ENCODE measurements at places on chromosomes 13 and 19.

DNA sequence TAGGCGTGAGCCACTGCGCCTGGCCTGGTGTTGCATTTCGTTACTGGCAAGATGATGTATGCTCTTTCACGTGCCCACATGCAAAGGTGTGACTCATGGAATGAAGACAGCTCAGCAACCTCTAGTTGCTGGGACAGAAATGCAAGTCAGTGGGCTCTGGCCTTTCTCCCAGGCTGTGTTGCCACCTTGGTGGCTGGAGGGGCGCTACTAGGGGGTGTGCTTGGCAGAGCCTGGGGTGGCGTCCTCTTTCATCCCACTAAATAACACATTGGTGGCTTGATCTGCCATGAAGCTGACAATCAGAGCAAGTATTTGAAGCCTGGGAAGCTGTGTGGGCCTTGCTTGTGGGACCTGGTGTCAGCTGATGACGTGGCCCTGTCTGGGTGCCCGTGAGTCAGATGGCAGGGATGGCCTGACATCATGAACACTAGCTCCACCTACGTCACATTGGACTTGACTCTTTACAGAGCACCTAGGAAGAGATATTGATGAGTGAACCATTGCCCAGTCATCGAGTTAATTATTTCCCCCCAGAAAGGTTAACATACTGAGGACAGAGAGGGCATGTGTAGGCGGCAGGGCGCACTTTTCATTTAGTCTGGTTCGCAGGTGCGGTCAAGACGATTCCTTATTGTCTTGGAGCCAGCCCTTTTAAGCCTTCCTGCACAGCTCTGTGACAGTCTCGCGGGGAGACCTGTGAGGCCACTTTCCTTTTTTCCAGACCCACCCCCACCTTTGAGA, 154.2 kb downstream of the TM9SF2 start:
- no peak for DNase-seq

GRCh38 chr13:113018676-113019465, 49.9 kb downstream of the MCF2L start:
- no peak for DNase-seq

DNA sequence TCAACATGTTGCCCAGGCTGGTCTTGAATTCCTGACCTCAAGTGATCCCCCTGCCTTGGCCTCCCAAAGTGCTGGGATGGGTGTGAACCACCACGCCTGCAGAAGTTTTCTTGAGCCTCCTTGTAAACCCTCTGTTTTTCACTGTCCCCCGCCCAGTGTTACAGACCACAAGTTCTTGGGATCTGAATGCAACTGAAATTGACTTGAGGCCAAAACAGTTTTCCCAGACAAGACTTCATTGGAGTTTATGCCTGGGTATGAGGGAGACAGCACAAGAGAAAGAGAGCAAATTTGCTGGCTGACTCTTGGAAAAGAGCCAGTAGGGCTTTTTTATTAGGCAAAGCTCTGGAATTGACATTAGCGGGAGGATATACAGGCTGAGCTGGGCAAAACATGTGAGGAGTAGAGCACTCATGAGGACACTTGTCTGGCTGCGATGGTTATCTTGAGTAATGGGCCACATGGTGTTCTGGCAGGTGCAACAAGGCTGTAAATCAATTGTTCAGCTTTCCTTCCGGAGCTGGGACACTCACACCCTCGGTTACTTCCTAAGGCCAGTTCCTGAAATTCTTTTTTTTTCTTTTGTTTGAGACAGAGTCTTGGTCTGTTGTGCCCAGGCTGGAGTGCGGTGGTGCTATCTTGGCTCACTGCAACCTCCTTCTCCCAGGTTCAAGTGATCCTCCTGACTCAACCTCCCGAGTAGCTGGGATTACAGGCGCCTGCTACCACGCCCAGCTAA, 12.7 kb upstream of the HNRNPL start:
- no peak for DNase-seq

DNA sequence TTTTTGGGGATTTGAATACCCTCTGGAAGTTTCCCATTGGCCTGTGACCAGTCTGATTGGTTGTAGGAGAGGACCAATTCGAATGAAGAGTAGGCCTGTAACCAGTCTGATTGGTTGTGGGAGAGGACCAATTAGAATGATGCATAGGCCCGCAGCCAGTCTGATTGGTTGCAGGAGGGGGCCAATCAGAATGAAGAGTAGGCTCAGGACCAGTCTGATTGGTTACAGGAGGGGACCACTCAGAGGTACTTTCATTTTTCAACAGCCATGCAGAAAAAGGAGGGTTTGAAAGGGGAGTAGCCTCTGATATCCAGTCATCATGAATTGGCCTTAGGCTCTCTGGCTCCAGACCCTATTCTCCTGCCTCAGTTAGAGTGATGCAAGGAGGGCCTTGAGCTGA, 30.4 kb upstream of the SLC1A5 start:
- no peak for DNase-seq

DNA sequence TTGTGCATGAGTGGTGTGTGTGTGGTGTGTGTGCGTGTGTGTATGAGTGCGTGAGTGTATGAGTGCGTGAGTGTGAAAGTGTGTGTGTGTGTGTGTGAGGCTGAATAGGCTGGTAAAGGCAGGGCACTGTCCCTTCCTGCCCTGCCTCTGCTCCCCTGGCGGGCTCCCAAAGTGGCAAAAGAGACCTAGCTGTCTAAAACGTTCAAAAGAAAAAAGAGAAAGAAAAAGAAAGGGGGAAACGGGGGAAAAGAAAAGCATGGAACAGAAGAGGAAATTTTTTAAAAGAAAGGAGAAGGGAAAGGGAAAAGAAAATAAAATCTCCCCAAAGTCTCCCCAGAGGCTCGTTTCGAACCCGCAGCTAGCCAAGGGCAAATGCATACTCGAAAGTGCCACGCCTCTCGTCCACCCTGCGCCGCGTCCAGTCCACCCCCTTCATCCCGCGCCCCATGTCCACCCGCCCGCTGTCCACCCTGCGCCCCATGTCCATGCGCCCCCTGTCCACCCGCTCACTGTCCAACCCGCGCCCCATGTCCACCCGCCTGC, 37.0 kb upstream of the FLT1 start:
- DNase-seq: no peak

DNA sequence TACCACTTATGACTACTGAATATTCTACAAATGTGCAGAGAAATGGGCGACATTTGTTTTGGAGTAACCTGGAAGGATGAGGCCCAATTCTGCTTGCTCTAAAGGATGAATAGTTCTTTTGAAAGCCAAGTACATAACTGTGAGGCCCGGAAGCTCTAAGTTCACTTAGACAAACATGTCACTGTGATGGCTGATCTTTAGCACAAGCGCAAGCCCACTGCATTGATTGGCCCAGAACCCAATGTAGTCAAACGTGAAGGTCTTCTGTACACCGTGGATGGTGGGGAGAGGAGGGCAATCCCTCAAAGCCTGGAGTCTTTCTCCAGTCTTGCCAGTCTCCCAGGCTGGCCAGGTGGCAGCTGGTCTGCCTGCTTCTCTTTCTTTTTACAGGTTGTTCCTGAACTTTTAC, 139.6 kb downstream of the RFC3 start:
- no peak for DNase-seq

GRCh38 chr13:92716749-92717148, 509.9 kb upstream of the GPC6 start:
- DNase-seq: no peak

DNA sequence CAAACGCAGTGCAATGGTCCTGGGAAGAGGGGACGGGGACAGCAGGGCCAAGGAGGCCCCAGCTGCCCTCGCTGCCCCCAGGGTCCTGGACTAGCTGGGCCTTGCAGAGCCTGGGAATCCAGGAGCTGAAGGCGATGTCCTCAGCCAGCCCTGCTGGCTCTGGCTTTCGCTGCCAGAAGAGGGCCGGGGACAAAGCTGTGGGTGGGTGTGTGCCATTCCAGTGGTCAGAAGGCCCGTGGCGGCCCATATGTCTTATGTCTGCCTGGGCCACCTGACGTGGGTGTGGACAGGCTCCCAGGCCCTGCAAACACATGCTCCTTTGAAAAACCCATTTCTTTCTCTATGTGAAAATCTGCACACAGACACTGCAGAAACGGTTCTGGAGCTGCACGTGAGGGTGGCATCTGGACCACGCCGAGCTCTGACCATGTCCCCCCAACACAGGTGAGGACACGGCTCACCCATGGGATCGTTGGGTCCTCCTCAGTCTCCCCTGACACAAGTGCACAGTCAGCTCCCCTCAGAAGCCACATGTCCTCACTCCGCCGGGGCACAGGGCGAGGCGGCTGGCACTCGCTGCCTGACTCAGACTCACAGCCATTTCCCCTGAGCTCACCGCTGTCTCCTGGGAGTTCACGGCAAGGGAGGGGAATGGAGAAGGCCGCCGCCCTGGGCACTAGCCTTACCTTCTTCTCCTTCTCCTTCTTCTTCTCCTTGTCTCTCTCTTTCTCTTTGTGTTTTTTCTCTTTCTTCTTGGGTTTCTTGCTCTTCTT, 16.9 kb downstream of the IZUMO4 start:
- DNase-seq: no peak

GRCh38 chr13:52892925-52893324, 44.5 kb upstream of the PCDH8 start:
- no peak for DNase-seq

DNA sequence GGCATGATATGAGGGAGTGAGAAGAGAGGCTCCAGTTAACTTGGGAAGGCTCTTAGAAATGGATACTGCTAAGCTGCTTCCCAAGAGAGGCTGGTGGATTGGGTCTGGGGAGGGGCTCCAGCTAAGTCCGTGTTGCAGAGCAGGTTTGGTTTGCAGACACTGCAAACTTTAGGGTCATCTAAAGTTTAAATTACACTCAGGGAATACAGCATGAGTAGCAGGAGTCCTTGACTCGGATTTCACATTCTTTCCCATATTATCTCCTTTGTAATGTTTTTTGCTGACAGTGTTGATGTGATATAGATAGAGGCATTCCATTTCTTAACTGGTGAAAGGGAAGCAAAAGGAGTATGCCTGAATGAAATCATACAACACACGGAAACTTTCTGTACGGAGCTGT, 31.9 kb downstream of the SGCG start:
- DNase-seq: no peak

DNA sequence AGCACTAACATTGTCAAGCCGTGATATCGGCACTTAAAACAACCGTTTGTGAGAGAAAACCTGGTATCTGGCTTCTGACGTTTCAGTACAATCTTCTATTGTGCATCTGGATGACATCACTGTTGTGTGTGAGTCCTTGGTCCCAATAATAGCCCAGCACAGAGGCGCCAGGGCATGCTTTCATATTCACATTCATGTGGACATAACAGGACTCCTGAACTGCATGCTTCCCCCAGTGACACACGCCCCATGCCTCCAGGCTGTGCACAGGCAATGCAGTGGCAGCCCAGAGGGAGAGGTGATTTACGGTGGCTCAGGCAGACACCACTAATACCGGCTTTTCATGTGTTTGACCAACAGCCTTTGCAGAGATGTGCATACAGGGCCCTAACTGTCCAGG, 58.1 kb downstream of the MRPL57 start:
- no peak for DNase-seq

GRCh38 chr19:5156231-5156986, 184.2 kb downstream of the PTPRS start:
- no peak for DNase-seq

DNA sequence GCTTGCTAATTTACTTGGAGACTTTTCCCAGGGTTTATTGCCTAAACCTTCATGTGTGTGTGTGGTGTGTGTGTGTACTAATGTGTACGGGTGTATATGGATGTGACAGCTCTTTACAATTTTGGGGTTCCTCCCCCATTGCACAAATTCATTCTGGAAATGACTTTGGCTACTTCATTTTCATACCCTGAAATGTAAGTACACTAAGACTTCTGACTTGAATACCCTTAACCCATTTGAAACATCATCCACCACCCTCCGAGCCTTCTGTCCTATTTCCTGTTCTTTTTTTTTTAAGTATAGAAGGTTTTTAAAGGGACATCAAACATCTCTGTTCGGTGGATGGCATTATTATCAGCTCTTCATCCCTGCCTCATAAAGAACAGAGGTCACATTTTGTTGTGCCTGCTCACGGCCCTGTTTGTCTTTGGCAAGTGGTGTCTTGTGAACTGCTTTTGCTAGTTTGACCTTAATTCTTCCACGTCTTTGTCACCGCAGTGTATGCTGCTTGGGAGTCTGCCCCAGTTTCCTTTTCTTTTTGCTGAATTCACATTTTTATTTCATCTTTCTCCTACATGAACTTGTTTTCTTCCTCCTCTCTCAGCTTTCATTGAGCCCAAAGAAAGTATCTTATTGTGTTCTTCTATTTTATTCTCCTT, 228.3 kb downstream of the FOXO1 start:
- DNase-seq: no peak

DNA sequence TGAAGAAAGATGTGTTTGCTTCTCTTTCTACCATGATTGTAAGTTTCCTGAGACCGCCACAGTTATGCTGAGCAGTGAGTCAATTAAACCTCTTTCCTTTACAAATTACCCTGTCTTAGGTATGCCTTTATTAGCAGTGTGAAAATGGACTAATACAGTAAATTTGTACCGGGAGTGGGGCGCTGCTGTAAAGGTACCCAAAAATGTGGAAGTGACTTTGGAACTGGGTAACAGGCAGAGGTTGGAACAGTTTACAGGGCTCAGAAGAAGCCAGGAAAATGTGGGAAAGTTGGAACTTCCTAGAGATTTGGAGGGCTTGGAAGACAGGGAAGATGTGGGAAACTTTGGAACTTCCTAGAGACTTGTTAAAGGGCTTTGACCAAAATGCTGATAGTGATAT, 9.2 kb upstream of the PDS5B start:
- no peak for DNase-seq

GRCh38 chr19:48967346-48968178, 2.5 kb downstream of the FTL start:
- DNase-seq: no peak

DNA sequence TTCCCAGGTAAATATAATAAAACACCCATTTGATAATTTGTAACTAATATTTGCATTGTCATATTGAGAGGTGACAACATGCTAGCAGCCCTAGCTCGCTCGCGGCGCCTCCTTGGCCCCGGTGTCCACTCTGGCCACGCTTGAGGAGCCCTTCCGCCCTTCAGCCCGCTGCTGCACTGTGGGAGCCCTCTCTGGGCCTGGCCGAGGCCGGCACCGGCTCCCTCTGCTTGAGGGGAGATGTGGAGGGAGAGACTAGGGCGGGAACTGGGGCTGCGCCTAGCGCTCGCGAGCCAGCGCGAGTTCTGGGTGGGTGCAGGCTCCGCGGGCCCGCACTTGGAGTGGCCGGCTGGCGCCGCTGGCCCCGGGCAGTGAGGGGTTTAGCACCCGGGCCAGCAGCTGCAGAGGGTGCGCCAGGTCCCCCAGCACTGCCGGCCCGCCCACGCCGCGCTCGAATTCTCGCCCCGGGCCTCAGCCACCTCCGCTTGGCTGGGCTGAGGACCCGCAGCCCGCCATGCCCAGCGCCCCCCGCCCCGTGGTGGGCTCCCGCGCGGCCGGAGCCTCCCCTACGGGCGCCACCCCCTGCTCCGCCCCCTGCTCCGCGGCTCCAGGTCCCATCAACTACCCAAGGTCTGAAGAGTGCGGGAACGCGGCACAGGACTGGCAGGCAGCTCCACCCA, 594.4 kb downstream of the SLITRK6 start:
- no peak for DNase-seq

DNA sequence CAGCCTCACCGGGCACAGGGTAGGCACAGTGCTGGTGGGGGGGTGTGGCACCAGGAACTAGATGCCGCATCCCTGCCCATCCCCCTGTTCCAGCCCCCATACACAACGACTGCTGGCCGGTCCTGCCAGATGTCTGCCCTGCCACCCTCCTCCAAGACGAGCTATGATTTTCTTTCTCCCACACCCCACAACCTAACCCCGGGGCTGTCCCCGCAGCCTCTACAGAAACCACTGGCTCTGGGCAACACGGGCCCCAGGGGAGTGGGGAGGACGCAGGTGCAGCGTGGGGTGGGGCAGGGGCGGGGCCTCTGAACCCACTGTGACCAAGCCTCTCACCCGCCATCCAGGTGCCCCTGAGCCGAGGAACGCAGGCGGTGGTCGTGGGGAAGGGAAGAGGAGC, 15.5 kb downstream of the PGLS start:
- no peak for DNase-seq

- DNase-seq: no peak
Observed at GRCh38 chr13:46565808-46566750, 13.1 kb downstream of the LRCH1 start.
